ENCODE measurements at places on chromosomes 12 and 14. TPM values are rescaled to one million over a fixed set of nuclear protein-coding genes. Genes with fewer than 3 reads are reported as not detected.

CD4 gene
- polyA plus RNA-seq, result not detected

KRT77 gene
- not detected for polyA plus RNA-seq

MYF6 gene
- polyA plus RNA-seq, result not detected

RAD9B gene
- polyA plus RNA-seq, result 0.22 TPM

DNA sequence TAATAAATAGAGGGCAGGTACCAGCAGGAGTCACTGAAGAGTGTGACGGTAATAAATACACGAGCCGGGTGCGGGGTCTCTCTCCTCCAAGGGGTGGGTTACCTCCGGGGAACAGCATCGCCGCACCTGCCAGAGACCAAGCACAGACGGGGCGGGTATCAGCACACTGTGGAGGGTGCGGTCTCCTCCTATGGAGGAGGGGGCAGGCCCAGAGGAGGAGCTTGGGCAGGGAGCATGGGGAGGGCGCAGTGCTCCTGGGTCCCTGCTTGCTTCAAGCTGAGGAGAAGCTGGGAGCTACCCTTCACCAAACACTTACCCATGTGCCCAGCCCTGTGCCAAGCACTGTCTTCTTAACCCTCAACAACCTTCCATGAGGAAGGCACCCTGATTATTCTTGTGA, 12.8 kb downstream of the PGF start:
- no peak overlapping the region for H3K27ac ChIP-seq
- H3K4me1 ChIP-seq, result peaks cover 32% of the 10 kb centered on the region
- no peak for DNase-seq
- no peaks in the 10 kb centered on the region for H3K36me3 ChIP-seq

DNA sequence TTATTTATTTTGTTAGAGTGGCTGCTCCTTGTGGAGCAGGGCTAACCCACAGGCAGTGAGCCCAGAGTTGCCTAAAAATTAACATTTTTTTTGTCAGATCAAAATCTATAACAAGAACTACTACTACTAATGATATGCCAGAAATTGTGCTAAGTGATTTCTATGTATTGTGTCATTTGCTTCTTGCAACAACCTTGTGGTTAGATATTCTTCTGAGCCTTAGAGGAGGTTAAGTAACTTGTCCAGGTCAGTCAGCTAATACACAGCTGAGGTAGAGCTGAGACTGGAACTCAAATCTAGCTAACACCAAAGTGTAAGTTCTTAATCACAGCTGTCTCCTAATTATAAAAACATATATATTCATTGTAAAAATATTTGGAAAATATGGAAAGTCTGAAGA, 29.8 kb downstream of the CFL2 start:
- DNase-seq, result peak; percentile 54
- H3K27me3 ChIP-seq, result no peaks in the 10 kb centered on the region
- no peak overlapping the region for H3K4me3 ChIP-seq
- no peak overlapping the region for H3K27ac ChIP-seq
- H3K36me3 ChIP-seq, result no peaks in the 10 kb centered on the region

- no peak for DNase-seq
- peaks cover 3% of the 10 kb centered on the region for H3K4me1 ChIP-seq
- no peak overlapping the region for H3K4me3 ChIP-seq
- H3K27me3 ChIP-seq, result no peaks in the 10 kb centered on the region
- no peaks in the 10 kb centered on the region for H3K36me3 ChIP-seq
Measured at GRCh38 chr12:120090206-120090605, 26.3 kb downstream of the RAB35 start.

DNA sequence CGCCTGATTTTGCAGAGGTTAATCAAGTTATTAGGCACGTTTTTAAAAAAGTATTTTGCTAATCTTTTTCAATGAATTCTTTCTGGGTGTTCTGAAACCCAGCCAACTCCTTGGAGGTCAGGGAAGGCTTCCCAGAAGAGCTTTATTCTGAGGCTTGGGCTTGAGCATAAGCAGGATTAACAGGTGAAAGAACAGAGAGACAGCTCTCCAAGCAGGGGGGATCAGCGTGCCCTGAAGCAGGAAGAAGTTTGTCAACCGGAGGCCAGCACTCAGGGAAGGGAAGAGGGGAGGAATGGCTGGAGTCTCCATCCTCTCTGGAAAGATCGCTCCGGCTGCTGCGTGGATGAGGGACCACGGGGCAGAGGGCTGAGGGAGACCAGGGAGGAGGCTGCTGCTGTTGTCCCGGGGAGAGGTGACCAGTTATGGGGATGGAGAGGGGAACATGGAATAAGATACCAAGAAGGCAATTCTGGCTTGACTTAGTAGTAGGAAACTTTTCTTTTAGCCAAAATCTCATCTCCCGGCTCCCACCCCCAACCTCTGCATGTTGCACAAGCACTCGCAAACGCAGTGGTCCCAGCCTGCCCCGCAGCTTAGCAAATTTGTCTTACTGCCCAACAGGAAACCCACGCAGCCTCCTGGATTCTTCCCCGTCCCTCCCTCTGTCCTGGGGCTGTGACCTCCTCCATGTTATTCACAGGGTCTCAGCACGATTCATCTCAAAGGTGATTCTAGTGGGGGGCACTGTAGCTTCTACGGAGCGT, 1.1 kb upstream of the SSH1 start:
- no peaks in the 10 kb centered on the region for H3K27me3 ChIP-seq
- H3K4me1 ChIP-seq, result peaks cover 35% of the 10 kb centered on the region
- H3K27ac ChIP-seq, result peak overlapping the region; percentile 86
- peak; percentile 54 for DNase-seq

GRCh38 chr12:85825746-85826145, 10.5 kb downstream of the RASSF9 start:
- no peaks in the 10 kb centered on the region for H3K36me3 ChIP-seq
- H3K4me1 ChIP-seq, result peaks cover 34% of the 10 kb centered on the region
- no peak overlapping the region for H3K4me3 ChIP-seq
- DNase-seq, result no peak
- no peak overlapping the region for H3K27ac ChIP-seq
- H3K27me3 ChIP-seq, result no peaks in the 10 kb centered on the region

DNA sequence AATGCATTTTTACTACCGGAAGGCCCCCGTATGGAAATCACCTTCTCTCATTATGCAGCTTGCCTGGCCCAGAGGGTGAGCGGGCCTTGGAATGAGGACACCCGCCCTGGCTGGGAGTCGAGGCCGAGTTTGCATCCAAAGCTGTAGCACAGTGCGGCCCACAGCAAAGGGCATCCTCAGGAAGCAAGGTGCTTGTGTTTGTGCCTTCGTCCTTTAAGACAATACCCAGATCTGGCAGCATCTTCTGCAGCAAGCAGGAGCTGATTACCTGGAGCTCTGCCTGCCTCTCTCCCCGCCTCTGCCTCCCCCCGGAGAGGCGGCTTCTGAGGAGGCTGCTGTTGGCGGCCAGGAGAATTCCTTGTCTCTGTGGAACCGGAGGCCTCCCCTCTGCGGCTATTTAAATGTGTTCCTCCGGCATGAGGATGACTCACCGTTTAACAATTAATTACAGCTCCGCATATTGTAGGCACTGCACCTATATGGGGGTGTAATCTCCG, 145.3 kb downstream of the CACNA1C start:
- H3K4me3 ChIP-seq, result no peak overlapping the region
- H3K36me3 ChIP-seq, result no peaks in the 10 kb centered on the region
- H3K4me1 ChIP-seq, result peaks cover 13% of the 10 kb centered on the region
- no peaks in the 10 kb centered on the region for H3K27me3 ChIP-seq

DNA sequence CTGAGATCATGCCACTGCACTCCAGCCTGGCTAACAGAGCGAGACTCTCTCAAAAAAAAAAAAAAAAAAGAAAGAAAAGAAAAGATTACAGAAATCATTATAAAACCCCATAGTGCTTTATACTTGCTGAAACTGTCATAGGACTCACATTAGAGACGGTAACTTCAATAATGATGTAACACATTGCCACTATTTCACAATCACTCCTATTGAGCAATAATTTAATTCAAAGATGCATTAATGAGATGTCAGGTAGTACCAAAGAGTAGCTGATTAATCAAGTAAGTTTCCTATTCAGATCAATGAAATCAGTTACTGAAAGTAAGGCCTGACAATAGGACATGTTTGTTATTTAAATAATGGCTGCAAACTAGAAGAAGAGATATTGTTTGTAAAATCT, 751.5 kb upstream of the ALG10B start:
- H3K4me1 ChIP-seq, result no peaks in the 10 kb centered on the region
- H3K27me3 ChIP-seq, result no peaks in the 10 kb centered on the region

GRCh38 chr12:68031881-68032739, 42.9 kb downstream of the IFNG-AS1 start:
- no peak overlapping the region for H3K4me3 ChIP-seq
- H3K27me3 ChIP-seq, result no peaks in the 10 kb centered on the region
- H3K27ac ChIP-seq, result no peak overlapping the region
- no peaks in the 10 kb centered on the region for H3K36me3 ChIP-seq
- H3K4me1 ChIP-seq, result no peaks in the 10 kb centered on the region

GRCh38 chr14:58793131-58793740, 155.5 kb downstream of the DACT1 start:
- H3K27ac ChIP-seq, result no peak overlapping the region
- no peaks in the 10 kb centered on the region for H3K4me1 ChIP-seq
- no peak overlapping the region for H3K4me3 ChIP-seq
- no peak for DNase-seq
- H3K36me3 ChIP-seq, result no peaks in the 10 kb centered on the region
- peaks cover 3% of the 10 kb centered on the region for H3K27me3 ChIP-seq

DNA sequence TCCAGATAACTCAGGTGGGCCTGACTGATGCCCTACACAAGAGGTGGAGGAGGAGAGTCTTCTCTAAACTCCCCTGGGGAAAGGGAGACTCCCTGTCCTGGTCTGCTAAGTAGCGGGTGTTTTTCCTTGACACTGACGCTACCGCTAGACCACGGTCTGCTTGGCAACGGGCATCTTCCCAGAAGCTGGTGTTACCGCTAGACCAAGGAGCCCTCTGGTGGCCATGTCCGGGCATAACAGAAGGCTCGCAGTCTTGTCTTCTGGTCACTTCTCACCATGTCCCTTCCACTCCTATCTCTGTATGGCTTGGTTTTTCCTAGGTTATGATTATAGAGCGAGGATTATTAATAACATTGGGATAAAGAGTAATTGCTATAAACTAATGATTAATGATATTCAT, 965.5 kb downstream of the TMEM121 start:
- peak; percentile 0 for DNase-seq
- no peaks in the 10 kb centered on the region for H3K36me3 ChIP-seq
- no peaks in the 10 kb centered on the region for H3K4me1 ChIP-seq
- H3K27ac ChIP-seq, result no peak overlapping the region
- H3K4me3 ChIP-seq, result no peak overlapping the region

DNA sequence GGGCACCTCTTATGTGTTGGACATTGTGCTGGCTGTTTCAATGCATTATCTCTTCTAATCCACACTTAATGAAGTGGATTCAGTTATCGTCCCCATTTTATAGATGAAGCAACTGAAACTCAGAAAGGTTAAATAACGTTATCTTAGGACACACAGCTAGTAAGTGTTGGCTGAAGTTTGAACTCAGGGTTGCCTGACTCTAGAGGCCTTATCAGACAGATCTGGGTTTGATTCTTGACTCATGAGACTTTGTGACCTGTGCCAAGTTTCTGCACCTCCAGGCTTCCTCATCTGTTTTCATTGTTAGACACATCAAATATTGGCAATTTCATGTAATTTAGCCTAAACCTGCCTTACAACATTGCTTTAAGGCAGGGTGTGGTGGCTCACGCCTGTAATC, 18.2 kb upstream of the IRF2BPL start:
- H3K4me3 ChIP-seq, result no peak overlapping the region
- no peak overlapping the region for H3K27ac ChIP-seq
- no peaks in the 10 kb centered on the region for H3K36me3 ChIP-seq
- H3K4me1 ChIP-seq, result peaks cover 52% of the 10 kb centered on the region

- no peak overlapping the region for H3K4me3 ChIP-seq
- no peaks in the 10 kb centered on the region for H3K27me3 ChIP-seq
- DNase-seq, result peak; percentile 30
- H3K36me3 ChIP-seq, result no peaks in the 10 kb centered on the region
Measured at GRCh38 chr14:41280745-41281144, 325.9 kb upstream of the LRFN5 start.

DNA sequence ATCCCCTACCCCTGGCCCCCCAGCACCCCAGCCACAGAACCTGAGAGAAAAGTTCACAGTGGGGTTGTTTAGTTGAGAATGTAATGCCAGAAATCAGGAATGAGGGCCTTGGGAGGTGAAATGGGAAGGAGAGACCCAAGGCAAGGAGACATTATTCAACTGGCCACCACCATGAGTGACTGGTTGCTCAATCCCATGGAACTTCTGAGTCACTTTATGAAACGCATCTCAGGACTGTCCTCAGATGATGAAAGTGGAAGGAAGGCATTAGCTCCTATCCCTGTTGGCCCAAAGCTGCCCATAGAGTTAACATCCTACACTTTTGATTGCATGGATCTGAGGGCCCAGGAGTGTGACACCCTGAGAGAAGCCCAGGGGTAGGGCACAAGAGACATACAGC, 25.4 kb upstream of the TCL1A start:
- H3K4me1 ChIP-seq, result no peaks in the 10 kb centered on the region
- H3K27ac ChIP-seq, result no peak overlapping the region

- no peak overlapping the region for H3K4me3 ChIP-seq
- peaks cover 3% of the 10 kb centered on the region for H3K27me3 ChIP-seq
- DNase-seq, result no peak
- no peaks in the 10 kb centered on the region for H3K36me3 ChIP-seq
- no peaks in the 10 kb centered on the region for H3K4me1 ChIP-seq
Measured at GRCh38 chr12:62977883-62978282, 42.9 kb upstream of the PPM1H start.

Data from GM23248 (cell line).